ENCODE measurements at places on chromosomes 1 and 21. TPM values are rescaled to one million over a fixed set of nuclear protein-coding genes. Genes with fewer than 3 reads are reported as not detected.

Gene NT5C1A
- total RNA-seq = 0.31 TPM

Gene DYNLT5
- not detected for total RNA-seq

Gene DMBX1
- total RNA-seq = not detected

Gene RBBP5
- total RNA-seq = 13.3 TPM

Gene ELF3
- 2.0 TPM for total RNA-seq

Gene ELAPOR1
- 30.6 TPM for total RNA-seq

Gene AADACL3
- total RNA-seq = not detected

Gene HOOK1
- total RNA-seq = 13.8 TPM

DNA sequence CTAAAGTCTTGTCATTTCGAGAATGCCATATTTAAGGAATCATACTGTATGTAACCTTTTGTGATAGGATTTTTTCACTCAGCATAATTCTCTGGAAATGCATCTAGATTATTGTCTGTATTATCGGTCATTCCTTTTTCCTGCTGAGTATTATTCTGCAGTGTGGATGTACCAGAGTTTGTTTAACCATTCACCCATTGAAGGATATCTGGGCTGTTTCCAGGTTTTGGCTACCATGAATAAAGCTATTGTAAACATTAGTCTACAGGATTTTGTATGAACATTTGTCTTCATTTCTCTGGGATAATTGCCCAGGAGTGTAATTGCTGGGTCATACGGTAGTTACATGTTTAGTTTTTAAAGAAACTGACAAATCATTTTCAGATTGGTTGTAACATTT, 61.8 kb downstream of the ATP1A1 start:
- peaks cover 2% of the 10 kb centered on the region for H3K4me1 ChIP-seq
- no peak overlapping the region for H3K4me3 ChIP-seq
- peaks cover 12% of the 10 kb centered on the region for H3K27me3 ChIP-seq
- no peak for DNase-seq

DNA sequence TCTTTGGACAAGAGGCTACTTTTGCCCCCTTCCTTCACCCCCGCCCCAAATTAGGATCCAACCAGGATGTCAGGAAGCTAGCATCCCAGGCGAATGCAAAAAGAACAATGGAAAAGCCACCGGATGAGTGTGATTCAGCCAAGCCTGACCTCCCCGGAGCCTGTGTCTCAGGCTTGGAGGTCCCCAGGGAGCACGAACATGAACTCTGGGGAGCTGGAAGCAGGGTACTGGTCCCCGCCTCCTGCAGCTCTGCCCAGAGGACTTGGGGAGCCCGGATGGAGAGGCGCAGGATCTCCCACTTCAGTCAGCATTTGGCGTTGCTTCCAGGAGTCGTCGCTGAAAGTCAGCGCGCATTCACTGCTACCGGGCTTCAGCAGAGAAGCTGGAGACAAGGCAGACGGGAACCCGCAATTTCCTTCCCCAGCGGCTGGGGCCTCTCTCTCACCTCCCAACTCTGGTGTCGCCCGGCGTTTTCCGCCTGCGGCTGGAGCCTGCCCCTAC, 1.8 kb upstream of the TBX15 start:
- no peak for DNase-seq
- peaks cover 94% of the 10 kb centered on the region for H3K27me3 ChIP-seq
- H3K4me3 ChIP-seq = no peak overlapping the region
- no peak overlapping the region for H3K27ac ChIP-seq
- H3K36me3 ChIP-seq = peaks cover 5% of the 10 kb centered on the region

- H3K27ac ChIP-seq = no peak overlapping the region
- no peak for DNase-seq
- peaks cover 21% of the 10 kb centered on the region for H3K27me3 ChIP-seq
- peaks cover 4% of the 10 kb centered on the region for H3K4me1 ChIP-seq
Observed at GRCh38 chr1:8077120-8077573, 51.0 kb upstream of the ERRFI1 start.

GRCh38 chr1:180533266-180533987, 25.3 kb upstream of the OVAAL start:
- peaks cover 5% of the 10 kb centered on the region for H3K4me1 ChIP-seq
- no peak overlapping the region for H3K4me3 ChIP-seq
- peak; percentile 23 for DNase-seq
- H3K36me3 ChIP-seq = no peaks in the 10 kb centered on the region

- no peaks in the 10 kb centered on the region for H3K4me1 ChIP-seq
- no peak overlapping the region for H3K4me3 ChIP-seq
- H3K27me3 ChIP-seq = peaks cover 36% of the 10 kb centered on the region
Observed at GRCh38 chr1:48492392-48492791, 20.4 kb upstream of the SPATA6 start.

DNA sequence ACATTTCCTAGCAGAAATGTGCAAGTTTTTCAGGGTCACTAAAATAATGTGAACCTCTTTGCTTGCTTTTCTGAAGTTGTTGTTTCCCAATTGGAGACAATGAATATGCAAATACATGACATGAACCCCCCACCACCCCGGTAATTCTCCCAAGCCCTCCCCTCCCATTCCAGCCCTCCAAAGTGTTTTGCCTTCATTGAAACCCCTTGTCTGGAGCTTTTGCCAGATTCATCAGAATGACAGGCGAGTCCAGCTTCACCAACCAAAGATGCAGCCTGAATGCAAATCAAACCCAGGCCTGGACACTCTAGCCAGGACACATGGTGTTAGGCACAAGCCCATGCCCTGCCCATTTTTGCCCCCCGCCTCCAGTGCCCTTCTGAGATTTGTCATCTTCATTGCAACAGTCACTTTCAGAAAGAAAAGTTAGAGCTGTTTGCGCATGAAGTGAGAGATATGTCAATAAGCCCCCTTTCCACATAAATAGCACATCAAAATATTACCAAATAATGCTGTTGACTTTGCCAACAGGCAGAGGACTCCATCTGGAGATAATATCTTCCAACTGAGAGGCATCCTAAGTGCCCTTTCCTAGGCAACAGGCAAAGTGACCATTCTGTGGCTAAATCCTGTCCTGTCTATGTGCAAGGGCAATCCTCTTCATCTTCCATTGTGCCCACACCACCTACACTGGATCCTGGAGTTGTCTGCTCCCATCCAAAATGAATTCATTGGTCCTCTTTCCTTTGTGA, 145.6 kb upstream of the NFIA start:
- no peak for DNase-seq
- H3K27me3 ChIP-seq = peaks cover 58% of the 10 kb centered on the region
- peaks cover 3% of the 10 kb centered on the region for H3K4me1 ChIP-seq

DNA sequence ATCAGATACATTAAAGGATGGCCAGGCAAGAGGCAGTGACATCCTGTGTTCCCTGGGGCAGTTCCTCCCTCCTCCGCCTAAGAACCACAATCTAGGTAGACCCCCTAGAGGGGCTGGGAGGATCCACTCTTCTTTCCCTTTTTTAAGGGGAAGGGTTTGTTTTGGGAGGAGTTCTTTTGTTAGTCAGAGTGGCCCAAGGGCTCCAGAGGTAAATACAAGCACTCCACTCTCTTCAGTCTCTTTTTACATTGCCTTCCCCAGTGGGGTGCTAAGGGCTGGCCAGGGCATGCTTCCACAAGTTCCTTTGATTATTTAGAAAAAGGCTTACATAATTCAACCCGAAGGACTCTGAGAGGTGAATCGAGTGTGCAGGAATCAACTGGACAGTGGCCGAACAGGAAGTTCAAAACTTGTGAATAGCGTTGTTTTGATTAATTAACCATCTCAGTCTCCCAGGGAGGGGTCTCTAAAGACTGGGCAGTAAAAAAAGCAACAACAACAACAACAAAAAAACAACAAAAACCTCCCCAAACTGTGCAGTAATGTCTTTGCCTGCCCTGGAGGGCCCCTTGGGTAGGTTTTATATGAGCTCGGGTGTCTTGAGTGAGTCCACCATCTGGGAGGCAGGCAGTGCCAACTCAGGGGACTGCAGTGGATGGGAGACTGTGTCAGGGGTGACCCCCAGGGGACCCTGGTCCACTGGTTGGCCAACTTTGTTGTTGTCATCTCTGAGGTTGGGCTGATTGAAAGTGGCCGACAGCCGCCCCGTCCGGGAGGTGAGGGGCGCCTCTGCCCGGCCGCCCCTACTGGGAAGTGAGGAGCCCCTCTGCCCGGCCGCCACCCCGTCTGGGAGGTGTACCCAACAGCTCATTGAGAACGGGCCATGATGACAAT, 33.2 kb upstream of the ENO1 start:
- DNase-seq = no peak
- no peaks in the 10 kb centered on the region for H3K27me3 ChIP-seq
- H3K36me3 ChIP-seq = peaks cover 3% of the 10 kb centered on the region
- H3K27ac ChIP-seq = no peak overlapping the region
- no peak overlapping the region for H3K4me3 ChIP-seq

- H3K27ac ChIP-seq = no peak overlapping the region
- no peak for DNase-seq
- H3K36me3 ChIP-seq = peaks cover 9% of the 10 kb centered on the region
Observed at GRCh38 chr1:230915078-230915477, 46.8 kb upstream of the C1orf198 start.

DNA sequence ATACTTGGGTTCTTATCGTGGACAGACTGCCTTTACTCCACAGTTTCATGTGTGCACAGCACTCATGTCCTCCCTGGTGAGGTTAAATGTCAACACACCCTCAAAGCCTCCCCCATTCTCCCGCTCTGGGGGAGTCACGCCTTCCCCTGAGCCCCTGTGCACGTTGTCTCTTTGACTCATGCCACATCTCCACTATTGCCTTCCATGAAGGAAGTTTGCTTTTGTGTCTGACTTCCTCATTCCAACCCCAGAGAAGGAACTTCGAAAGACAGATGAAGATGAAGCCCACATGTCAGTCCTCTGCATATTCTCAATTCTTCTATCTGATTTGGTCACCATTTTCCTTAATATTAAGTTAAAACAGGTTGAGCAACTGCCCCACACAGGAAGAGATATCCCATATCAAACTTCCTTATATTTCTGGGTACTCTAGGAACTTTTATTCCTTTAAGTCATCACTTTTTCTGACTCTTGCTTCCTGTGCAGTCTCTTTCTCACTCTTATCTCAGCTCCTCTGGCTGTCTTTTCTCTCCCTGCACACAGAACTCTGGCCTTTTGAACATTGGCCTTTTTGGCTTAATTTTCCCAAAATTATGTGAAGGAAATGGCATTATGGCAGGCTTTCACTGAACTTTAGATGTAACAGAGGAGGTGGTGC, 41.5 kb downstream of the C4BPA start:
- H3K36me3 ChIP-seq = peaks cover 5% of the 10 kb centered on the region
- H3K27ac ChIP-seq = no peak overlapping the region
- no peak overlapping the region for H3K4me3 ChIP-seq
- peaks cover 12% of the 10 kb centered on the region for H3K27me3 ChIP-seq

DNA sequence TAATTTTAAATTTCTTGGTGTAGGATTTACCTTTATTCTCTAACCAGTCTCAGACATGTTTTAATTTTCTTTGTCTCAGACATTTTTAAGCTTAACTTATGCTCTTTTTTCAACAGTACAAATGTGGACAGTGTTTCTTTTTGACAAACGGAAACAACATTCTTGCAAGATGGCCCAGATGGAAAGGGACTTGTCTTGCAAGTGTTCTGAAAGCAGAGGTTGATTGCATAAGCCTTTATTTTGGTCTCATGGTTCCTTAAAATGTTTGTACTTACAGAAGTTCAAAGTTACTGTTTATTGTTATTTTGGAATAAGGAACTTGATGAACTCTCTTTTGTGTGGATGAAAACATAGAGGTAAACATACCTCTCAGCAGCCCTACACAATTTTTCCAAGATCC, 22.9 kb downstream of the SMAP2 start:
- DNase-seq = no peak
- peaks cover 8% of the 10 kb centered on the region for H3K36me3 ChIP-seq
- peak overlapping the region; percentile 68 for H3K4me3 ChIP-seq
- peaks cover 54% of the 10 kb centered on the region for H3K4me1 ChIP-seq

DNA sequence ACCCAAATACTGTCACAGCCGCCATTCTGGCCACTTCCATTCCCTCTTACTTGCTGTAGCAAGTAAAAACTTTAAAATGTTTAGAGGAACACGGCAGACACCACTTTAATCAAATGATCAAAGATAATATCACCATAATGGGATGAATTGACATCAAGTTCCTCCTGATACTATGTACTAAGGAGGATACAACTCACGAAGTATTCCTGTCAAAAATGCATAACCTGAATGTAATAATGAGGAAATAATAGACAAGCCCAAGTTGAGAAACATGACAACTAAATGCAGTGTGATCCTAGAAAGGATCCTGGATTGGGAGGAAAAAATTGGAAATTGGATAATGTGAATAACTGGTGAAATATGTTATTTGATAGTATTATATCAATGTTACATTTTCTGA, 3.9 kb downstream of the KDF1 start:
- H3K4me1 ChIP-seq = peaks cover 6% of the 10 kb centered on the region
- H3K4me3 ChIP-seq = no peak overlapping the region
- H3K36me3 ChIP-seq = peaks cover 3% of the 10 kb centered on the region
- no peaks in the 10 kb centered on the region for H3K27me3 ChIP-seq
- no peak for DNase-seq

DNA sequence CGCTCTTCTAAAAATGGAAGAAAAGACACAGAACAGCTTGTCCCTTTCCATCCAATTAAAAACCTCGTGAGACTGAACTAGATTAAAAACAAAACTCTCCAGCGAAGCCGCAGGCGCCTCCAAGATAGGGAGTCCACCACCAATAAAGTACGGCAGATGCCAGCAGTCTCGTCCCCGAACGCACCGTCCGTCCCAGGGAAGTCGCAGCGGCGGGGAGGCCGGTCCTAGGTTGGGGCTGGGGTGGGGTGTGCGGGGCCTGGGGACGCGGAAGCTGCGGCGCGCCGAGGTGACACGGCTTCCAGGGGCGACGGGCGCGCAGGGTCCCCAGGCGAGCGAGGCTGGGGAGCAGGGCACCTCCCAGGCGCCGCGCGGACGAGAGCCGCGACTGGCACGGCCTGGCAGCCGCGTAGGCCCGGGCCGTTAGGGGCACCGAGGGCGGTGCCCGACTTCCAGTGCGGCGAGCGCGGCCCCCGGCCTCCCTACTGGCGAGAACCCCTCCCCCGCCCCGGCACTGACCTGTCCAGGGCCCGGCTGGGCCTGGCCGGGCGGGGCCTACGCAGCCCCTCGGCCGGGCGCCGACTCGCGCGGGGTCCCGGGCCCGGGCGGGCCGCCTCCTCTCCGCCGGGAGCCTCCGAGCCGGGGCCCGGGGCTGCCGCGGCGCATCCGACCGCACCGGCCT, 28.3 kb upstream of the A3GALT2 start:
- peaks cover 4% of the 10 kb centered on the region for H3K36me3 ChIP-seq
- DNase-seq = peak; percentile 46
- H3K27me3 ChIP-seq = no peaks in the 10 kb centered on the region
- peak overlapping the region; percentile 97 for H3K4me3 ChIP-seq

GRCh38 chr1:228429698-228430097, 13.0 kb upstream of the TRIM17 start:
- H3K36me3 ChIP-seq = no peaks in the 10 kb centered on the region
- peaks cover 42% of the 10 kb centered on the region for H3K27me3 ChIP-seq
- no peak overlapping the region for H3K4me3 ChIP-seq
- no peaks in the 10 kb centered on the region for H3K4me1 ChIP-seq

Measured in T-helper 17 cell (primary cell).